NCI-H2171 (cell line): ENCODE measurements at places on chromosomes 11 and 22.

- no peak for DNase-seq
Measured at GRCh38 chr11:123132881-123133280, 62.2 kb downstream of the CLMP start.

- DNase-seq = no peak
Measured at GRCh38 chr11:2265396-2265795, 5.0 kb downstream of the ASCL2 start.

- no peak for DNase-seq
Measured at GRCh38 chr11:43737201-43737590, 56.7 kb downstream of the HSD17B12 start.

DNA sequence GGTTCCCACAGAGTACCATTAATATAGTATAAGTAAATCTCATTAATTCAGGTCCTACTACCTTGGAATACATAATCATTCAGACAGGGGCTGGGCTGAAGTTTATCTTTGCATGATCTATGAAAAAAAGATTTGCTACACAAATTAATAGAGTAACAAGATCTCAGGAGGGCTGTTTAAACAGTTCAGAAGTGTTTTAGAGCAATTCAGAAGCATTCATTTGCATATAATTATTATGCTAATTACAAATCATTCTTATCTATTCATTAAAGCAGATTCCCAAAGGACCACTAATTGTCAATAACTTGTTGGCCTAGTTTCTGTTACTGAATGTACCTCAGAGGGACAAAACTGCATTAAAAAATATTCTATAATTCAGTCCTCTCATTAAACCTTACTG is 40.5 kb downstream of the PITPNB start:
- DNase-seq = no peak

GRCh38 chr11:65576232-65576866 is 496 bp downstream of the EHBP1L1 start:
- no peak for DNase-seq

- DNase-seq = no peak
Measured at GRCh38 chr11:86980086-86980796, 25.0 kb upstream of the FZD4 start.

DNA sequence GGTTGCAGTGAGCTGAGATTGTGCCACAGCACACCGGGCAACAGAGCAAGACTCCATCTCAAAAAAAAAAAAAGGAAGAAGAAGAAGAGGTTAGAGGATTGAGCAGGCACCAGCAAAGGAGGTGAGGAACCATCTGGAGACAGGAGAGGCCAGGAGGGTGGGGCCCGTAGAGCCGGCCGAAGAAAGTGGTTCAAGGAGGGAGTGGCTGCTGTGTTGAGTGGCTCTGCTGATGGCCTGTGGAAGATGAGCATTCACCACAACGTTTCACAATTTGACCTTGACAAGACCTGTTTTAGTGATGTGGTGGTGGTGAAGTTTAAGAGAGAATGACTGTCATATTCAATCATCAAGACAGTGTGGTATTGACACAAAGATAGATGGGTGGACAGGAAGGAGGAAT is 6.8 kb upstream of the CTSD start:
- DNase-seq = no peak

DNA sequence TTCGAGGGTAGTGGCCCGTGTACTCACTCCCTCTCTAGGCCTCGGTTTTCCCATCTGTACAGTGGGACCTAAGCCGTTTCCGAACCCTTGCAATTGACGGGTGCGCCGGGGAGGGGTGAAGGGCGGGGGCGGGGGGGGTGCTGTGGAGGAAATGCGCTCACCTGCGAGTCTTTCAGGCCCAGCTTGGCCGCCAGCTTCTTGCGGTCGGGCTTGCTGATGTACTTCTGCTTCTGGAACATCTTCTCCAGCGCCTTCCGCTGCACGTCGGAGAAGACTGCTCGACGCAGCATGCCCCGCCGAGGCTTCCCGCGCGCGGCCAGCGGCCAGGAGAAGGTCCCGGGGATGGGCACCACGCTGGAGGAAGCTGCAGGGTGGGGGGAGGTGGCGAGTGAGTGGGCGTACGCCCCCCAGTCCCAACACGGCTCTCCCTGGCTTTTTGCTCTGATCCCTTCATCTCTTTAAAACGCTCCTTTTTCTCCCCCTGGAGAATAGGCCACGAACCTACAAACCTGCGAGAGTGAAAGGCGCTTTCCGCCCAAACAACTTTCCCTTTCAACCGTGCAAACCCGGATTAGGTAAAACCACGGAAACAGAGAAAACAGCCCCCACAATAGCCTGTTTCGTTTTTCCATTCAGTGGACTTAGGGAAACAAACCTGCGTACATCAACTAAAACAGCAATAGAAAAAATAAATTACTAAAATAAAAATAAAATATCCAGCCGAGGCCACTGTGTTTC is 3.2 kb downstream of the DBX1 start:
- no peak for DNase-seq

DNA sequence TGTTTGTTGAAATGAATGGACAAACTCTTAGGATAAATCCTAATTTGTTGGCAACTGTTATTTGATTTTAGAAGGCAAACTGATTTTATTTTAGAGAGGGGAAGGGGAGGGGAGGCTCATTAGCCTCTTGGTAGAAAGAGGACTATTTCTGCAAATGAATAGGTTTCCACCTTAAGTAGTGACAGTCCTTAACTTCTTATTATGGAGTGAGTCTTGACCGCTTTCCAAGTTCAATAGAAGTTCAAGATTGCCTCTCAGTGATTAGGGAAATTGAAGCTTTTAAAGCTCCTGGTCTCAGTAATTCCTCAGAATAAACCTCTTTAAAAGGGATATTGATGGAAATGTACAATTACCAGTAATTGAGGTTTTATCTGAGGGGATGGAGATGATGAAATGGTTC is 55.7 kb downstream of the PANX1 start:
- no peak for DNase-seq

DNA sequence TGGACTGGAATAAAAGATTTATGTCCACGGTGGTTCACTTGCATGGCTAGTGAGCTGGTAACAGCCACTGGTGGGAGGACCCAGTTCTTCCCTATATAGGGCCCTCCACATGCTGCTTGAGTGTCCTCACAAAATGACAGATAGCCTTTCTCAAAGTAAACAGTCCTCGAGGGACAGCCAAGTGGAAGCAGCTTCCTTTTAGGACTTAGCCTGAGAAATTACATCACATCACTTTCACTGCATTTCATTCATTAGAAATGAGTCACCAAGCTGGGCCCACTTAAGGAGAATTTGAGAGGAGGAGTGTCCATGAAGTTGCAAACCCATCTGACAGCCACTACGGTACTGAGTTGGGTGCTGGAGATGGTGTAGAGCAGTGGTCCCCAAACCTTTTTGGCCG is 7.0 kb downstream of the ISX start:
- DNase-seq = no peak

DNA sequence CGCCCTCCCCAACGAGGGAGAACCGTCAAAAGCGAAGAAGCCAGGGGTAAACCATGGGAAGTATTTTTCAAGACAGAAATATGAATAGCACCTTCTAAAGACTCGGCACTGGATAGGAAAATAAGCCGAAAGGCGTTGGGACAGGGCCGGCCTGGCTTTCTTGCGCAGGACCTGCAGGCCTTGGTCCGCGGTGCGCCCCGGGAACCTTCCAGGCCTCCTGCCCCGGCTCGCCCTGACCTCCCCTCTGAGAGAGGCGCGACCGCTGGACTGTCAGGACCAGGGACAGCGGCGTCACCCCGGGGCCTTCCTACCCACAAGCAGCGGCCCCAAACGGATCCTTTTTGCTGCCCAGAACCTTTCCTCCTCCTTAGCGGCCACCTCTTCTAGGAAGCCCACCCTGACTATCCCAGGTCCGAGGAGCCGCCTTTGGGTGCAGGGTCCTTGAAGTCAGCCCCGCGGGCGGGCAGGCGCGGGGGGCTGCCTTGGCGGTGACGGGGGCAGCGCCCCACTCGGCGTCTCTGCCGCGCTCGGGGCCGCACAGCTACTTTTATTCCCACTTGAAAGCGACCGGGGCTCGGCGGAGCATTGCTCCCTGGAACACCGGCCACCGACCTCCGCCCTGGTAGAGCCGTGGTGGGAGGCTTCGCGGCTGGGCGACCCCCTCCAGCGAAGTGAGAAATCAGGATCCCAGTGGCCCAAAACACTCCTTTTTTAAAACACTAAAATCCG is 650 bp upstream of the MAPK11 start:
- DNase-seq = no peak

DNA sequence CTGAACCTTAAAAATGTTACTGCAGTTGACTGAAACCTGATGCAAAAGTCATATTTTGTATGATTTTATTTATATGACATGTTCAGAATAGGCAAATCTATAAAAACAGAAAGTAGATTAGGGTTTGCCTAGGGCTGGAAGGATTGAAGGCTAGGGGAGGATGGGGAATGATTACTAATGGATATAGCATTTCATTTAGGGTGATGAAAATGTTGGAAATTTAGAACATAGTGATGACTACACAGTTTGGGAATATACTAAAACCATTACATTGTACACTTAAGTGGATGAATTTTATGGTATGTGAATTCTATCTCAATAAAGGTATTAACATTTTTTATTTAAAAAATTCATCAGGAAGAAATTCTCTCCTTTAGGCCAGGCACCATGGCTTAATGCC is 22.9 kb upstream of the PAFAH1B2 start:
- DNase-seq = no peak

GRCh38 chr22:30871391-30872284 is 96.9 kb downstream of the MORC2 start:
- DNase-seq = no peak

DNA sequence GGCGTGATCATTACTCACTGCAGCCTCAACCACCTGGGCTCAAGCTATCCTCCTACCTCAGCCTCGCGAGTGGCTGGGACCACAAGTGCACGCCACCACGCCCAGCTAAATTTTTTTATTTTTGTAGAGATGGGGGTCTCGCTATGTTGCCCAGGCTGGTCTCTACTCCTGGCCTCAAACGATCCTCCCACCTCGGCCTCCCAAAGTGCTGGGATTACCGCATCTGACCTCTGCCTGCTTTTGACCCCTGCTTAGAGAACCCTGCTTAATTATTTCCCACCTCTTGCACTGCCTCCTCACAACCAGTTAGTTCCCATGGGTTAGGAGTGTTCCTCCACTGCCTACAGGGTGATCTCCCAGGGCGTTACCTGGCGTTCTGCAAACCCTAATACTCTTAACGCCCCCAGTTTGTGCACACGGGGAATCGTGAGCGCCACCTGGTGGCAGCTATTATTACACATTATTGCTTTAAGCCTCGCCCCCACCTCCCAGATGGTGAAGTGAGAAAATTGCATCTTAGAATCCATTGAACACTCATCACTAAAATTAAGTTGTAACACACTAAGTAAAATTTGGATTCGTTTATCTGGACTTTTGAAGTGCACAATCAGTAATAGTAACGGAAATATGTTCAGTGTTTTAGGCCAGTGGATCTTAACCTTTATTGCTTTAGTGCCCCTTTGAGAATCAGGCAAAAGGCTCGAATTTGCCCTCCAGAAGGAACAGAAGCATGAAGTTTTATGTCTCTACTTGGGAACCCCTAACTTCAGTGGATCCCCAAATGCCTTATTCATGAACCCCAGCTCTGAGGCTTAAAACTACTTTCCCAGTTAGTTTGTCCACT is 61.4 kb upstream of the ASPHD2 start:
- DNase-seq = peak; percentile 41

DNA sequence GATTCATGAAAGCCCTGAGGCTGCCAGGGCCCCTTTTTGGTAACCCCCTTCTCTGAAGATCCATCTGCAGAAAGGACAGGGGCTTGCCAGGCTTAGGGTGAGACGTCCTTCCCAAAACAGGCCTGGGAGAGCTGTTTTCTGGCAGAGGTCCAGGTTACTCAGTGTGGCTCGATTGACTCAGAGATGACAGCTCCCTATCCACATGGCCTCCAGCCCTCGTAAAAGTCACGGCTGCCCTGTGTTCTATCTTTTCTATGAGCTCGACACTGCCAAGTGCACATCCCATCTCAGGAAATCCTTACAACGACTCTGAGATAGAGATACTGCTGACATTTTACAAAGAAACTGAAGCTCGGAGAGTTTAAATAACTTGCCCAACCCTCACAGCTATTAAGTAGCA is 20.4 kb downstream of the ADAMTS8 start:
- no peak for DNase-seq

DNA sequence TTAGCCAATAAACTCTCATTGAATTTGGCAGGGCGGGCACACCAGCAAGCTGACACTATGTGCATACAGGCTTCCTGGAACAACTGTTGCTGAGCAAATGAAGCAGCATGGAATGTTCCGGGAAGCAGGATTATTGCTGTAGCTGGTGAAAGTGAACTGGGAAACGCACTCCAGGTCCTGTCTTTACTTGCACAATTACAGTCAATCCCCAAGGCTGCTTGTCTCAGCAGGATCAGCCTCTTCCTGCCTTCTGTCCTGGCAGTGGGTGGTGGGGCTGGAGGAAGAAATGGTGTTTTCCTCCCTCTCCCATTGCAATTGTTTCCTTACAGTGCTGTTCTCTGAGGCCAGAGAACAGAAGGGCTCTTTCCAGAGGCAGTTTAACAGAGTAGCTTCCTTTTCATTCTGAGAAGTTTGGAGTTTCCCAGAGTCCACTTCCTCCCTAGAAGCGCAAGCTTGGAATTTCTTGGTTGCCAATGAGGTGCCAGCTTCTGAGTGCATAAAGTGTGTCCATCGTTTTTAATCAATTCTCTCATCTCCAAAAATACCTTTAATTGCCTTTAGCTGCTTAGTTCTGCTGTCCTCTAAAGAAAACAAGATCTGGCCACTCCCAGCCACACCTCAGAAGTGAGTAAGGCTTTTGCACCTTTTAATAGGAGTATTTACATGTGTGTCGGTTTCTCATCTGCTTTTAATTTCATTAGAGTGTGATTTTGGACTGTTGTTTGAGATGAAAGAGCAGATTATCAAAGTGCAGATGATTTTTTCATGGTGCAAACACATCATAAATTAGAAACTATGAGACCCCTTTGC is 19.9 kb downstream of the CD44 start:
- no peak for DNase-seq

DNA sequence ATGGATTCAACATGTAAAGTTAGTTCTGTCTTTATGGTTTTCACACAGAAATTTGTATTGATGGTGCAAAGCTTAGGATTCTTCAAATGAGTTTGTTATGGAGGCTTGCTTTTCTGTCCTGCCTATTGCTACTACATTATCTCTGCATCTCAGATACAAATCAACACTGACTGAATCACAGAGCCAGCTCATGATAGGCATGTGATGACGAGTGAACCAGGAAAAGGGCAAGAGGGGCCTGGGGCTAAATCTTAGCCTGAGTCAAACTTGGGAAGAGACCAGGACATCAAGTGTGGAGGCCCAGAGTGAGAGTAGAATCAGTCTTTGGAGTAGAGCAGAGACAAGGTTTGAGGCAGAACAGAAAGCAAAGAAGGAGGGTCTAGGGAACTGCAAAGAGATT is 107.1 kb upstream of the CD44 start:
- DNase-seq = no peak

DNA sequence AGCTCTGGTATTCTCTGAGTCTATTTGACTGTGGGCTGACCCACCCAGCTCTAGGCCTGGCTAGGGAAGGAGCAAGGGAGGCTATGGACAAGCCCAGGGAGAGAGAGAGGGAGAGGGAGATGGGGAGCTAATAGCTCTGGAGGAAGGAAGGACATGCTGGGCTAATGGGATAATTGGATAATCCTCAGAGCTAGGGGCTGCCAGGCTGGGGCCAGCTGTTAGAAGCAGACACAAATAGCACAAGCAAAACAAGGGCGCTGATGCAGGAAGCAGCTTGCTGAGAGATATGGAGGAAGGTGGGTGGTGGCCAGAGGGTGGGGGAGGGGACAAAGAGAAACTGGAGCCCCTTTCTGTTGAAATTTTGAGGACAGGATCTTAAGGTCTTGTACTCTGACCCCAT is 23.2 kb downstream of the ADORA2A start:
- DNase-seq = no peak
